ENCODE measurements at places on chromosomes 5 and 9.

DNA sequence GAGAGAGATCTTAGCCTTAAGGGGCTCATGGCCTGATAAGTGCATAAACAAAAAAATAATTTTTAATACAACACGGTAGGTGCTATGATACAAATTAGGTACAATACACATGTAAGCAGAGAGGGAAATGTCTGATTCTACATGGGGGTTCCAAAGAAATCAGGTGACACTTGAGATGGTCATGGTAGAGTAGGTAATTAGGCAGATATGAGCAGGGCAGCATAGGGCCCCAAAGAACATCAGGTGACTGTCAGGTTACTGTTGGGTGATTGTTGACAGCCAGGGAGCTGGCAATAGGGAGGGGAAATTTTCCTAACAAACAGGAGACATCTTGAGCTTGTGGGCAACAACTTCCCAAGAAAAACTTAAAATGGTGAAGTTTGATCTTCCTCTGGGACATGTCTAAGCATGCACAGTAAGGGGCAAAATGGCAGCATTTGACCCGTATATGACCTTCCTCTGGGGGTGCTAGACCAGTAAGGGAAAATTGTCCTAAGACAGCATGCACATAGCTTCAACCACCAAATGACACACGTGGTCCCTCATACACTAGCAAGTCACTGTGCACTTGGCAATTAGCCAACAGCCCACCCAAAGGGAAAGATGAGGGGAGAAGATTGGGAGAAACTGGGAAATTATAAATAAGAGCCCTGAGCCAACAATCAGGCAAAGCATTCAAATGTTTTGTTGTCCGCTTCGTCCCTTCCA, 37.3 kb upstream of the TENT4A start:
- no peak for DNase-seq

DNA sequence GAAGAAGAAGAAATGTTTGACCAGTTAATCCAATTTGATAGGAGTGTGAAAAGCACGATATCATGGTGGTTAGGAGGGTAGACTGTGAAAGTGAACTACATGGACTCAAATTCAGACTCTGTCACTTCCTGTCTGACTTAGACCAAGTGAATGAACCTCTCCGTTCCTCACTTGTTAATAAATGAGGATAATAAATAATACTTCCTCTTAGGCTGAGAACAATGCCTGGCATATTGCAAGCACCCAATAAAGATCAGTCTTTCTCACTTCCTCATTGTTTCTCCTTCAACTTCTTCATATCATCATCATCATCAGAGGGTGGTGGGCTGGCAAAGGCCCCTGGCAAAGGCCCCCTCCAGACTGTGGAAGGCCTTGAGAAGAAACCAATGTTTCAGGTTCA, 148.7 kb downstream of the CDK5RAP2 start:
- DNase-seq: no peak

DNA sequence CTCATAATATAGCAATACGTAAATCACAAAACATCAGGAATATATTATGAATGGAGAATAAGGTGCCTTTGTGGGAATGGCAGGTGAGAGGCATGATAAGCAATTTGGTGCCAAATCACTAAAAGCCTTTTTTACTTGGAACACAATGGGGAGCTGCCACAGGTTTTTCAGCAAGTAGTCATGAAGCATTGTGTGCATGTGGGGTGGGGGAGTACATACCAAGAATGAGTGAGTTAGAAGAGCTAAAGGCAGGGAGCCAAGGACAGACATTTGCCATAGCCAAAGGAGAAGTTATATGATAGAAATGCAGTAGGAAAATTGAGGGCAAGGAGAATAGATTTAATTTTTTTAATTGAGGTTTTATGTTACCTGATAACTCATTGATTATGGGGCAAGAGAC, 445.0 kb upstream of the SMC2 start:
- DNase-seq: no peak

- DNase-seq: no peak
Observed at GRCh38 chr9:112186695-112187094, 11.6 kb upstream of the SUSD1 start.

DNA sequence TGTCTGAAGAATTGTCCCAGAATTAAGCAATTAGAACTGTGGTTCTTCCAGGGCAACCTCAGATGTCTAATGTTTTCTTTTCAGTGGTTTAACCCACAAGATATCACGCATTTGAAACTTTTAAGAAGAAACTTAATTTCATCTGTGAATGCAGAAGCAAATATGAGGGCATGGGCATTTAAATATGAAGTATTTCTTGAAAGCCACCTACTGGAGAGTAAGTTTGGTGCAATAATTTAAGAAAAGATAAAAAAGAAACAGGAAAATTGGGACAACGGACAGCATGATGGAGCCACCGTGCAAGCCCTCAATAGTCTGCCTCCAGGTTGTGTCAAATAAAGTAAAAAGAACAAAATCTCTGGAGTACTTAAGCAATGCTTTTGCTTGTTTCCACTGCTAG, 1.2 kb upstream of the CAPSL start:
- no peak for DNase-seq

DNA sequence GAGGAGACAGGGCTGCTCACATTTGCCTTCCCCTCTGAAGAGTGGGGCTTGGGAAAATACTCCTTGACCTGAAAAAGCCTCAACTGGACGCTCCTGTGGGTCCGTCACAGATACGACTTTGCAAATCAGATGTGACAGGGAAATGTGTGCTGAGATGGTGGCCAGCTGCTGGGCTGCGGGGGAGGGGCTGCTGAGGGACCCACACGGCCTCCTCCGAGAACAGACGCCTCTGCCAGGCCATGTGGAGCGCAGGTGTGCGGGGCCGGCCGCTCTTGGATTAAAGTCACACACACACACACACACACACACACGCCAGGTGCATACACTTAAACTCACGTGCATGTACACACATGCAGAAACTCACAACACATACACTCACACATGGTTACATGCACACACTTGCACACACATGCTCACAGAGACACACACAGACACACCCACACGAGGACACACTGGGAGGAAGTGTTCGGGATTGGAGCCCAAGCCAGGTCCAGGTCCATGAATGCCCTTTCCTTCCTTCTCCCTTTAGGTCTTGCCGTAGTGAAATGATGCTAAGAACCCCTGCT, 167.4 kb downstream of the GAPVD1 start:
- DNase-seq: no peak

DNA sequence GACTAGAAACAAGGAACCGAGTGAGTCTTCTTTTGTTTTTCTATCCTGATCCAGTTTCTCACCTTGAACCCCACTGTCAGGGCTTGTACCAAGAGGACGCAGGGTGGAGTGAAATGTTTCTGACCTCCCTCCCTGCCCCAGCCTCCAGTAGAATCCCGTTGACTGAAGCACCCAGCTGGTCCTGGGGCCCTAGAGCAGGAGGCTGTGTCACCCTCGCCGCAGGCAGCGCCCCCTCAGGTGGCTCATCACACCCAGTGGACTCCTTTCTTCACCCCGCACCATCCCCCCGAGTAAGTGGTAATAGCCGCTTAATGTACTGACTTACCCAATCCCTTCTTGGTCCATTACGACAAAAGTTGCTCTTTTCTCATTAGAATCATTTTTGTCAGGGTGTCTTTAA, 53.8 kb downstream of the MVB12B start:
- no peak for DNase-seq

- no peak for DNase-seq
Observed at GRCh38 chr9:13616491-13617035, 337.1 kb upstream of the MPDZ start.

GRCh38 chr5:170411100-170411499, 21.9 kb upstream of the KCNMB1 start:
- DNase-seq: no peak

DNA sequence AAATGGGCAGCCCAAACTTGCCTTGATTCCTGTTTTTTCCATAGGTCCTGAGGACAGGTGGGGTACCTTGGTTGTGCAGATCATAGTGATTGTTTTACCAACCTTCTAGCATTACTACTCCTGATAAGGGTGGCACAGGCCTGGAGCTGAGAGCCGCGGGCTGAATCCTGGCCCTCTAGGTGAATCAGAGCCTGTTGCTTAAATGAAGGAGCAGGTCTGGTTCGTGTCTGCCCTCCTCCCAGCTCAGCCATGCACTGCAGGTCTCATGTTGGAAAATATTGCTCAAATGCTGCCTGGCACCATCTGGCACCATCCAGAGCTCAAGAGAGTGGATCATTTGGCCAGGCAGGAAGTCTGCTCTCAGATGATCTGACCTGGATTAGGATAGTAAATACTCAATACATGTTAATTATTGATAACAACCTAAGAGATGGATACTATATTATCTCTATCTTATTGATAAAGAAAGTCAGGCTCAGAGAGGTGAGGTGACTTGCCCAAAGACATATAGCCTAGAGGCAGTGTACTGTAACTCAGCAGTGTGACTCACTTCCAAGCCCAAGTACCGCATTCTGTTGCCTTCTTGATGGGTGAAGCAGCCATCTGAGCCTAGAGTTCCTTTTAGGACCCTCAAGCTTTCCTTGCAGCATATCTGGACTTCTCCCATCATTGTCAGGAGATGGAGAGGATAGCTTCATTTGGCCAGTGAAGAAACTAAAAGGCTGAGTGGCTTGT, 104.3 kb upstream of the PITX1 start:
- DNase-seq: no peak

GRCh38 chr5:75351139-75351926, 14.3 kb downstream of the HMGCR start:
- no peak for DNase-seq

GRCh38 chr9:129074106-129074505, 6.8 kb upstream of the DOLPP1 start:
- no peak for DNase-seq

DNA sequence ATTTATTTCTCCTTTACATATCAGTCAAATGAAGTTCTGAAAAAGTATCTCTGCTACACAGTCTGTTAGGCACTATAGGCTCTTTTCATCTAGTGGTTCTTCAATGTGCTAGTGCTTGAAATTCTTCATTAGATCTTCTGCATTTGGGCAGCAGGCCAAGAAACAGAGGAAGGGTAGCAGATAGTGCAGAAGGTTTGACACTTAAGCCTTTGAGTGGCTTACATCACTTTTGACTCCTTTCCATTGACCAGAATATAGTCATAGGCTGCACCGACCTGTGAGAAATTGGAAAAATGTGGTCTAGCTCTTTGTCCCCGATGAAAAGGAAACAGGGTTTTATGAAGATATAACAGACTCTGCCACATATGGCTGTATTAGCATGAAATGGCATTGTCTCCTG, 459.5 kb upstream of the PTGER4 start:
- no peak for DNase-seq

- DNase-seq: no peak
Observed at GRCh38 chr5:104494083-104494482, 931.5 kb upstream of the NUDT12 start.

DNA sequence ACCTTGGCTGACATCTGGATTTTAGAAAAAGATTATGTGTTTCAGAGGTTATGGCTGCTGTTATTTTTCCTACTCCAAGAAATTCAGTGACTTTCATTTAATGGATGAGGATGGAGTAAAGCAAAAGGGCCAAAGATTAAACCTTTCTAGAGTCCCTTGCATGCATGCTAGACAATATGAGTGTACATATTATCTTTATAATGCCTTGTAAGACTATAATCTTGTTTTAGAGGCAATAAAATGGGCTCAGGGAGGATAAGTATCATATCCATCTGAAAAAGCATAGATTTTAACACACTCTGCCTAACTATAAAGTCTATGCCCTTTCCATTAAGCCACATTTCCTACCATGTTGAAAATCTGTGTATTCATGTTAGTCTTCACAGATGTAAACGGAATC, 199.8 kb downstream of the EDIL3 start:
- no peak for DNase-seq

DNA sequence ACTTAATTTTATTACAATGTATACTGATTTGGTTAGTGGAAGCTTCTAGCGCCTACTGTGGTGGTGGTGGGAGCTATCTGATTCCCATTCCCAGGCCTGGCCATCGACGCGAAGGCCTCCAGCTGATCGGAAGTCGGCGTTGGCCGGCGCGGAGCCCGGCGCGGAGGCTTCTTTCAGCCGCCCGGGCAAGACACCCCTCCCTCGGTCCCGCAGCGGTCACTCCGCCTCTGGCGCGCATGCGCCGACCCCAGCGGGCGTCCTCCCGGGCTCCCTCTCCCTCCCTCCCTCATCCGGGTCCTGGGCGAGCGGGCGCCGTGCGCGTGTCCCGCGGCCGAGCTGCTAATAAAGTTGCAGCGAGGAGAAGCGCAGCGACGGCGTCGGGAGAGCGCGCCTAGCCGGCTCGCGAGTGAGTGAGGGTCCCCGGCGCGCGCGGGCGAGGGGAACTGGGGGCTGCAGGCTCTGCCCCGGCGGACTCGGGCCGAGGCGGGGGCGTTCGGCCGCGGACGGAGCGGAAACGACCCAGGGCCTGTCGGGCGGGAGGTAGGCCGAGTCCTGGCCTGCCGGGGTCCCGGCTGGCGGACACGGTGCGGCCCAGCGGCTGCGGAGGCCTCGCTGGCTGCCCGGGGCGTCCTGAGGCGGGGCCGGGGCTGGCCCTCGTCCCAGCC, at the start of gene SMAD5:
Gene SMAD5, plus strand, starts transcription at position 289 of the 665 bp plus-strand sequence. CDS start 20,916 bp downstream, outside the sequence.
- DNase-seq: peak; percentile 90

DNA sequence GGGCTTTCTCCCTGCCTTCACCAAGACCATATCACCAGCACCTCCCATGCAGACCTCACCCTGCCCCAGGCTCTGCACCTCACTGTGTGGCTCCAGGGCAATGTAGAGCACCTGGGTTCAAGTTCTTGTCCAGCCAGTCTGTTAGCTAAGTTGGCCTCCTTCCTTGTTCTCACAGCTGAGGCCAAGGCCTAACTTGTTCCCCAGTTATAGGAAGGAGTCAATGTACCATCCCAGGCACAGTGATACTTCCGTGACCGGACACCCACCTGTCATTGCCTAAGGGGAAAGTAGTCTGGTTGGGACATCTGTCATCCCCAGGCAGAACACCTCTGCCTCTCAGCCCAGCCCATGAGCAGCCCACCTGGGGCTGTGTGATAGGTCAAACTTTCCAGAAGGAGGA, 14.4 kb upstream of the ARAP3 start:
- no peak for DNase-seq
